GM04504 (cell line): ENCODE measurements at places on chromosomes 2 and 18.
A peak's percentile ranks its signal among the peaks of the same experiment; 100 is the strongest.

- no peak for DNase-seq
Observed at GRCh38 chr18:78979056-78979729, 425 bp upstream of the SALL3 start.

GRCh38 chr18:37698508-37699040, 133.0 kb upstream of the CELF4 start:
- no peak for DNase-seq

DNA sequence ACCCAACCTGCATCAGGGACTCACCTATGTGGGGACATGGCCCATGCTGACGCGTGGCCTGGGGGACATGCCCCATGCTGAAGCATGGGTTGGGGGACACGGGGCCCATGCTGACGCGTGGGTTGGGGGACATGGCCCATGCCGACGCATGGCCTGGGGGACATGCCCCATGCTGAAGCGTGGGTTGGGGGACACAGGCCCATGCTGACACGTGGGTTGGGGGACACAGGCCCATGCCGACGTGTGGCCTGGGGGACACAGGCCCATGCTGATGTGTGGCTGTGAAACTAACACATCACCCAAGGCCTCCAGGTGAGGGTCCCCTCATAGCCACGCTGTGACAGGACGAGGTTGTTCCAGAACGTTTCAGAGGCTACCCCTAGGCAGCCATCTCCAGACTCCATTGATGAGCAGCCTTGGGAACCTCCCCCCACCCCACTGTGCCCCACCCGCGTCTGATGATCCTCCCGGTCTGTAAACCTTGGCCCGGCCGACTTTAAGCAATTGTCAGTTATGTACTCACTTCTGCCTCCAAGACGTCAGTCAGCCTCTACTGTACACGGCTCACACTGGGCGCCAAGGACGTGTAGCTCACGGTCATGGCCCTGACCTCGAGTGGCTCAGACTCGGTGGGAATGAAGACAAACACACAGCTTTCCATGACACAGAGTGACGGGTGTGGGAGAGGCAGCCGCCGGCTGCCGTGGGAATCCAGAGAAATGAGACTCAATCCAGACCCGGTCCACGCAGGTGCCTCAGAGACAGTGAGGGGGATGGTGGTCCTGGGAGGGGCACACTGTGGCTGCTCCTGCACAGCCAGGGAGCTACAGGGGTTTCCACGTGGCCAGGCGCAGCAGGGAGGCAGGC, 50.2 kb upstream of the SLC66A3 start:
- no peak for DNase-seq

DNA sequence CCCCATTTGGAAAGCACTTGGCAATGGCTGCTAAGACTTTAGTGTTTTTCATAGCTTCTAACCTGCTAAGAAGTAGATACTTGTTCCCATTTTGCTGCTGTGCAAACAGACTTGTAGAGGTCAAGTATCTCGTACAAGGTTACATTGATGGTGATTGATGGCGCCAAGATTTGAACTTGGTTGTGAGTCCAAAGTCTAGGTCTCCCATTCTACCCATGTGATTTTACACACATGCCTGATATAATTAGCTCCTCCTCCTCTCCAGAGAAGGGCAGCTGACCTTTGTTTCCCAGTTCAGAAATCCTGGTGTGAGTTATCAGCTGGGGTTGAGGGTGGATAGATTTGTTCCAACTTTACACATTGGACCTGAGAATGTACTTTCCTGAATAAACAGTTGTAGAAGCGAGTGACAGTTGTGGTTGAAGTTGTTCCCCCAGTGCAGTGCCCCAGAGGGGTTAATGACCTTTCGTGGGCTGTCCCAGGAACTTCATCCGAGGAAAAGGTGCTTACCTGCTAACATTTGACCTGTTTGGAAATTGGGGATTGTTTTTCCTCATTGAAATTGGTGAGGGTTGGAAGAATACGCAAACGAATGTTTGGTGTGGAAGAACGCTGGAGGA, 10.4 kb downstream of the TCF7L1 start:
- DNase-seq, result no peak

- no peak for DNase-seq
Observed at GRCh38 chr2:1476617-1477195, 63.4 kb downstream of the TPO start.

DNA sequence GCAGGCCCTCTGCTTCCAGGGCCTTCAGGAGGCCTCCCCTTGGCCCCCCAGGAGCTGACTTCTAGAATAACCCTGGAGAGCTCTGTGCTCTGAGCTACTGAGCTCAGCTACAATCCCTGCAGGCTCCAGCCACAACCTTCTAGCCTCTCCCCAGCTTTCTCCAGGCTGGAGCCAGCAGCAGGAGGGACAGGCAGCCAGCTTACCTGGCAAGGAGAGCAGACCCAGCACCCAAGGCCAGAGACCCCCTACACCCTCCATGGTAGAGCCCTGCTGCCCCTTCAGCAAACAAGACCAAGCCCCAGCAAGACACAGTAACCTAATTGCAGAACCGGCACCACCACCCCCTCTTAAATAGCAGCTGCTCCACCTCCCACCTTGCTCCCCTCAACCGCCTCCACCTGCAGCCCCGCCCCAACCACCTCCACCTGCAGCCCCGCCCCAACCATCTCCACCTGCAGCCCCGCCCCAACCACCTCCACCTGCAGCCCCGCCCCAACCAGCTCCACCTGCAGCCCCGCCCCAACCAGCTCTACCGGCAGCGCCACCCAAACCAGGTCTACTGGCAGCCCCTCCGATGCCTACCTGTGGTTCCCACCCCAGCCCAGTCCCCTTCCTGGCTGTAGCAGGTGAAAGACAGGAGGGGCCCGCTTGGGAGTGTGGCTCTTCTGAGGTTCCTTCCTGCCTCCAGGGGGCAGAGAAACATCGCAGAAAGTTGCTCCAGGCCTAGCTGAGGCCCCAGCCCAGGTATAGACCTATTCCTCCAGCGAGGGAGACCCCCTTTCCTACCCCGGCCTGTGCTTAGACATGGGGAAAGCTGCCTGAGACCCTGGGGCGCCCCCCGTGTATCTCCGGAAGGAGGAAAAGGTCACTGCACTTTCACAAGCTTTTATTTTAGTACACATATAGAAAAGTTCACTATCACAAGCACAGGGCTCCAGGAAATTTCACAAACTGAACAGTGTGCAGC, at the start of gene ASTL:
ASTL (minus strand) TSS at position 324 of the 967 bp plus-strand sequence; CDS start at position 258, 66 bp downstream.
- DNase-seq, result no peak

DNA sequence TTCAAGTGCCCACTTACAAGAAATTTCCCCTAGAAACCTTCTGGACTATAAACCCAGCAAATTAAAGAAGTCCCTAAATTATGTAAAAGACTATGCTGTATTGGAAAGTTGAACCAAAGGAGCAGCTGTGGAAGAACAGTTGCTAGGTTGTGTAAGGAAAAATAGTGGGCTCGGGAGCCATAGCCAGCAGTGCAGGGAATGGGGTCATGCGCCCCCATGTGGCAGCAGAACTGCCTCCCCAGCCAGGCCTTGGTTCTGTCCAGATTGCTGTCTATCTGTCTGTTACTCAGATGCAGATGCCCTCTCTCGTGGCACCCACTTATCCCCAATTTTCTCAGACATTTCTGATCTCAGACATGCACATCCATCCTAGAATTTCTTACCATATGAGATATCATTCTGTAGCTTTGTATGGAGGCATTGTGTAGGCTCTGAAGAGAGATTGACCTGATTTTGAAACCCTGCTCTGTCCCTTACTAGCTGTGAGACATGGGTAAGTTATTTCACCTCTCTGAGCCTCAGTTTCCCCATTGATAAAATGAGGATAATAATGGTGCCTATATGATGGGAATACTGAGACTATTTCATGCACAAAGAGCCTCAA, 258.3 kb downstream of the SS18 start:
- DNase-seq, result peak; percentile 47

DNA sequence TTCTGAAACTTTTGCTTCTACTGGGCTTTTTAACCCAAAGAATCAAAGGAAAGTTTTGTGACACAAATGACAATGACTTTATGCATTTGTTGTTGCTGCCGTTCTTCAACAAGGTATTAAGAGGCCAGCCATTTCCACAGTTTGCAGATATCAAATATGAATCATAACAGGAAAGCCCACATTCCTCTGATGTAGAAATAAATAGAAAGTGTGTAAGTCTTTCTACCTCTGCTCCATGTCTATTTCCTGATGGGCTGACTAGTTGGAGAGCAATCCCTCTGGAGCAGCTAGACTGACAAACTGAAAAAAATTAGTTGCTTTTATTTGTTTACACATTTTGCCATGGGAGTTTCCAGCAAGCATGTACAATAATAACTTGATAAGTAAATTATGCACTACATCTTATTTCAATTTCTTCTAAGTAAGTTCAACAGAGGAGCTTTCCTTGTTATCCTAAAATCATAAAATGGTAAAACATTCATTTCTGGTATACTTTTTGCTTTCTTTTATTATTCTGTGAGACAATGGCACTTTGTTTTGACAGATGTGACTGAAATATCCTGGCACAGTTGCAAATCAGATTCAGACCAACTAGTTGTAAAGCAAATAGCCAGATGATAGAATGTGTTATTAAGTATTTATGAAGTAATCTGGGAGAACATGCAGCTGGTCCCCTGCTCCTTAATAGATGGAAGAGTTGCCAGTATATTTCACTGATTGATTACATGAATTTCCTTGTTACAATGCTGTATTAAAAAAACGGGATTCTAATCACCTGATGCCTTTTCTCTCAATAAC, 266.7 kb downstream of the METTL4 start:
- no peak for DNase-seq
